ENCODE measurements at places on chromosomes 12 and 14.

DNA sequence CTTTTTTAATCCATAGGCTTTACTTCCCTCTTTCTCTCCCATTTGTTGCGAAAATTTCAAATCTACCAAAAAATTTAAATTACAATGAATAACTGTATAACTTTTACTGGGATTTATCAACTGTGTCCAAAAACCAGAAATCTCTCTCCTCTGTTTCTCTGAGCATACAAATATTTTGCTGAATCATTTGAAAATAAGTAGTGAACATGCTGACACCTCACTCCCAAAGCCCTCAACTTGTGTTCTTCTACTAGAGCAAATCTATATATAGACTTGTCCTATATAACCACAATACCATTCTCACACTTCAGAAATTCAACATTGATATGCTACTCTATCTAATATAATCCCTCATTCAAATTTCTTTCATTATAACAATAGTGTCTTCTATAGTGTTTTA, 53.1 kb downstream of the SLCO1C1 start:
- no peak for DNase-seq

GRCh38 chr14:25394356-25394755, 344.4 kb upstream of the STXBP6 start:
- DNase-seq = no peak

GRCh38 chr12:18153826-18154225, 63.8 kb upstream of the RERGL start:
- DNase-seq = no peak

DNA sequence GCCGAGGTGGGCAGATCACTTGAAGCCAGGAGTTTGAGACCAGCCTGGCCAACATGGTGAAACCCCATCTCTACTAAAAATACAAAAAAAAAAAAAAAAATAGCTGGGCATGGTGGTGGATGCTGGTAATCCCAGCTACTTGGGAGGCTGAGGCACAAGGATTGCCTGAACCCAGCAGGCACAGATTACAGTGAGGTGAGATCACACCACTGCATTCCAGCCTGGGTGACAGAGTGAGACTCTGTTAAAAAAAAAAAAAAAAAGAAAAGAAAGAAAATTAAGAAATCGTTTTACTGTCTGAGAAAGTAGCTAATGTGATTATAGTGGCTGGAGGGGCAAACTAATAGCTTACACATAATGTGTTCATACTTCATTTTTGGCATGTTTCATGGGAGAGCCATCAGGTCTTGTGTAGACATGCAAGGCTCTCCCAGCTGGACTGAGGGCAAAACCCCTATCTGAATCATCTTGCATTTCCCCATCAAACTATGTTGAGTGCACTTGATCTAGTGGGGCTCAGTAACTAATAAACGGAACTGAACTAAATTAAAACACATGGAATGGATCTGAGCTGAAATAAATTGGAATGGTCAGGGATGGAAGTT, 16.2 kb downstream of the KIF21A start:
- DNase-seq = peak; percentile 81

GRCh38 chr12:54173906-54174471, 14.8 kb downstream of the SMUG1 start:
- no peak for DNase-seq

DNA sequence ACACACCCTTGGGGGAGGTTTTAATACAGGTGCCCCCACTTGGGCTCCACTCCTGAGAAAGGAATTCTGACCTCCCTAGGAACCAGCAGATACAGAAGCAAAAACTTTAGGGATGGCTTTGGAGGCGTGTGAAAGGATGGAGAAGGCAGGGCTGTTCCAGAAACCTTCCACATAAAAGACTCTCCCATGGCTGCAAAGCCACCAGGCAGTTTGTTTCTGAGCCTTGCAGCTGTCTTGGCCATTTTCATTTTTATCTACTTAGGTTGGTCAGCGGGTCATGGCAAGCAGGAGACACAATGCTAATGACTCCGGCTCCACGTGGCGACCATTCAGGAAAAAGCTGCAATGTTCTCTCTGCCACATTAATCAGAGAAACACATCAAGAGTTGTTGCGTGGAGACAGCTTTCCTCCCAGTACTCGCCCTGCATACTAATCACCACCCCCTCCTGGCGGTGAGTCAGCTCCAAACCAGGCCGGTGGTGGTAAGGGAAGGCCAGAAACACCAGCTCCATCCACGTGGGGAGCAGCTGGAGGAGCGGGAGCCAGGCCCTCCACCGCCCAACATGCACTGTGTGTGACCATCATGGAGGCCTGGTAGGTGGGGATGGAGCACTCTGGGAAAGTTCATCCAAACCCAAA, 30.9 kb upstream of the IRF2BPL start:
- DNase-seq = peak; percentile 94

DNA sequence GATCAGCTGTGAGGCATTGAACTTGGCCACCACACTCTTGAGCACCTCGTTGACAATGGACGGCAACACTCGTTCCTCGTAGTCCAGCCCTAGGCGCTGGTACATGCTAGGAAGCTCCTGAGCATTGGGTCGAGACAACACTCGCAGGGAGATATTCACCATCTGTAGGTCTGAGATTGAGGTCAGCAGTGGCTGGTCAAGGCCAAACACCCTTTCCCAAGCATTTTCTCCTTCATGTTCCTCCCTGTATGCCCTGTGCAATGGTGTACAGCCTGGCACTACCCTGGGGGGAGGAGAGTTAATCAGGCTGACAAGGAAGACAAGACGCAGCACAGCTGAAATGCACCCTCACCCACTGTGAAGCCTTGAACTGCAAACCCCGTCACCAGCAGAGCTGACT, 2.0 kb downstream of the PHB2 start:
- DNase-seq = no peak

GRCh38 chr14:85948153-85948552, 418.2 kb downstream of the FLRT2 start:
- no peak for DNase-seq

DNA sequence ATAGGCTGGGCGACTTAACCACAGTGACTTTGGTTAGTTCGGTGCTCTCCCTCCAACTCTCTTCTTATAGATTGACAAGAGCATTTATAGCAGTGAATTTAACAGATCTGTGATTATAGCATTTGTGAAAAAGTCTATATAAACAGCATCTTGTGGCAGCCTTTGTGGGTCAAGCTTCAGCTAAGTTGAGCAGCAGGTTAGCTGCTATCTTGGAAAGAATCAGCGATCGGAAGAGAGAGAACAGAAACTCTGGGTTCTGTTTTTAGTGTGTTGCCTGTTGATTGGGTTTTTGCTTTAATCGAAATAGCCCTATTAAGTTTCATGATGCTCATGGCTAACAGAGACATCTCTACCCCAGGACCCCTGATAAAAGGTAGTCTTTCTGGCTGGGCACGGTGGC, 20.2 kb downstream of the EVL start:
- no peak for DNase-seq

- DNase-seq = no peak
These were observed 12.0 kb upstream of the SERPINA3 start for GRCh38 chr14:94600148-94600545.

GRCh38 chr12:79949098-79949497, 14.2 kb upstream of the PPP1R12A start:
- DNase-seq = no peak

Measured in iris pigment epithelial cell (primary cell).